Fibroblast of skin of abdomen (primary cell): ENCODE measurements at places on chromosomes 5 and 9.
A peak's percentile ranks its signal among the peaks of the same experiment; 100 is the strongest.

GRCh38 chr9:136627703-136628102 lies 35.0 kb upstream of the EGFL7 start:
- DNase-seq, result no peak

DNA sequence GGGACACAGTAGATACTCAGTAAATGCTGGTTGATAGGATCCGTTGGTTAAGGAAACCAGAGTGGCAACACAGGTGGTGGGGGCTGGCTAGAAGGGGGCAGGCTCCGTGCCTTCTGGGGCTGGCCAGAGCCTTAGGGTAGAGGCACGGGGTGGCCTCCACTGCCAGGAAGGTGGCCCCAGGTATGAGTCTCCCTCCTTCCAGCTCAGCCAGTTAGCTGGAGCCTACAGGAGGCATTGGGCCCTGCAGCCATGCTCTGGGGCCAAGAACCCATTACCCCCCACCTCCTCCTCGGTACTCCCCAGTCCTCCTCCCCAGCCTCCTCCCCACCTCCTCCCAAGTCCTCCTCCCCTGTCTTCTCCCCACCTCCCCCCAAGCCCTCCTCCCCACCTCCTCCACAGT lies 27.7 kb downstream of the CXXC5 start:
- no peak for DNase-seq

GRCh38 chr9:125404733-125405132 lies 143.1 kb downstream of the GAPVD1 start:
- no peak for DNase-seq

GRCh38 chr9:96258967-96259366 lies 43.0 kb downstream of the HSD17B3 start:
- DNase-seq, result no peak

- DNase-seq, result peak; percentile 38
These were observed 98.3 kb downstream of the NFIB start for GRCh38 chr9:14215614-14216013.

- no peak for DNase-seq
These were observed 401.2 kb downstream of the IRX1 start for GRCh38 chr5:3996707-3997336.

- DNase-seq, result no peak
These were observed 604.8 kb downstream of the BNC2 start for GRCh38 chr9:16265688-16266087.

DNA sequence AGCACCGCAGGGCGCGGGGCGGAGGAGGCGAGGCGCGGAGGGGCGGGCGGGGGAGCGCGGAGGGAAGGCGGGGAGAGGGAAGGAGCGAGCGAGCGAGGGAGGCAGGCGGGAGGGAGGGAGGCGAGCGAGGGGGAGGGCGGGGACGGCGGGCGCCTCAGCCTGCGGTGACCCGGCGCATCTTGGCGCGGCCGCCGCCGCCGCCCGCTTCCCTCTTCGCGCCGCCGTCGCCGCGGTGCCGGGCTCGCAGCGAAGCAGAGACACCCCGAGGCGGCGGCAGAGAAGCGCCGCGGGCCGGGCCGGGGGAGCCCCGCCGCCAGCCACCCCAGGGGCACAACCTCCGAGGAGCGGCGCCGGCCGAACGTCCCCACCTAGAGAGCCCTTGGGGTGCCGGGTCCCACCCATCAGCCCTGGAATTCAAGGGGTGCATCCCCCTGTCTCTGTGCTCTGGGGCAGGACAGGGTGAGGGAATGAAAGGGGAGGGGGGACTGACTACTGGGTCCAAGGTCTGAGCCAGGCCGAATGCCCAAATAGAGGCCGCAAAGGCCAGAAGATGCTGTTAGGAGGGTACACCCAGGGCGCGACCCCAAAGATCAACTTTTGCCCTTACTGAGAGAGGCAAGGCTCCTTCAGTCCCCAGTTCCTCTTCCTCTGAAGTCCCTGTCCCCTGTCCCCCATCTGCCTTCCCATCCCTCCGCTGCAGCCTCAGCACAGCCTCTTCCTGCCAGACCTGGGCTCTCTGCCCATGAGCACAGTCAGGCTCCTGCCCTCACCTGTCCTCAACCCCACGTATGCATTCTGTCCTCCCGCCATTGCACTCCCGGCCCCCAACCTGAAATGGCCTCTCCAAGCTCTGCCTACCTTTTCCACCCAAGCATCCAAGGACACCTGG lies at the start of gene ADAMTS2:
Gene ADAMTS2, minus strand, starts transcription at position 29 of the 889 bp plus-strand sequence. CDS start 133 bp downstream, outside the sequence.
- peak; percentile 62 for DNase-seq

- DNase-seq, result peak; percentile 9
These were observed 20.3 kb downstream of the SLC45A2 start for GRCh38 chr5:33964132-33964700.

GRCh38 chr9:104482921-104483570 lies 21.0 kb upstream of the OR13F1 start:
- no peak for DNase-seq

DNA sequence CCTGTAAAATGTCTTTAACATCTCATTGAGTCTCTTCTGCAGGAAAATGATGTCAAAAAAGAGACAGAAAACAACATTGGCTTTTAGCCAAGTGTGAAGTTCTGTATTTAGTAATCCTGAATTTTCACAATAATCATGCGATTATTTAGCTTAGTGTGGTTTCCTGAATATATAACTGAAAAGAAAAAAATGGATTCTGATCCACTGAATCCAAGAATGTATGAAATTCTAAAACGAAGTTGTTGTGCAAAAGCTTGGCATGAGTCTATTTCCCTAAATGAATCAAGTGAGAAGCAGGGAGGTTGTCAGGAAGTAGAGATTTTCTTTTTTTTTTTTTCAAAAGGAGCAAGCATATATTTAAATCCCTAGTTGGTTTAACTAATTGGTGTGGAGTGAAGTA lies 145.9 kb upstream of the CDH6 start:
- no peak for DNase-seq

DNA sequence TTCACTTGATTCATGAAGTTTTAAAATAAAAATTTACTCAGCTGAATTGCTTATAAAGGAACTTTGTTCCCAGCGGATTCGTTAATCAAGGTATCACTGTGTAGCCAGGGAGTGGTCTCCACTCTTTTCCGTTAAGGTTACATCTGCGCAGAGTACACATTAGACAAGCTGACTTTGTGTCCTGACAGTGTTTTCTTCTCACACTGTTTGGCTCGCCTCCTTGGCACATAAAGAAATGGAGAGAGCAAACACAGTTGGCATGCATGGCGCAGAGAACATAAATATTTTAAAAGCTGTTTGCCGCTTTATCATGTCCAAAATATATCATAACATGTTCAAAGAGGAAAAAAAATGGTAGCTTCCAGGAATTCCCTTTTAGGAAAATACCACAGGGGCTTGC lies 153.2 kb downstream of the EDIL3 start:
- no peak for DNase-seq

DNA sequence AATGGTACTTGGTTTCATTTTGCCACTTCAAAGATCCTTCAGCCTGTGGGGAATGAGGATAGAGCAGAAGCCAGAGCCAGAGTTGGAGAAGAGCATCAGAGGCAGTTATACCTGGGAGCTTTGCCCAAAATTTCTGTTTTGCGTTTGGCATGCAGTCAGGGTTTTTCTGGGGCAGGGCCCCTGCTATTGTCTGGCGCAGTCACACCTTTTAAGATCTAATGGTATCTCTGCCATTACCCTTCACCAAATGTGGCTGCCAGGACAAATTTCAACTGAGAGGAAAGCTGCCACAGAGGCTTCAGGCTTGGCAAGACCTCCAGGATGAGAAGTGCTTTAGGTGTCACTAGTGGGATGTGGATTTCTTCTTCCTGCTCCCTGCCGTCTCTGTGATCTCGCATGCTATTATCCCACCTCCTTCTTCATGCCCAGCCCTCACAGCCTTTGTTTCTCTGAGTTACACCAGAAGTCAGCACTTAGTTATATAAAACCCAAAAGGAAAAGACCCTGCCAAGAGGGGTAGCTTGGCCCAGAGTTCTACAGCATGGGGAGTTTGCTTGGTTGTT lies 357.0 kb downstream of the TLE4 start:
- no peak for DNase-seq

GRCh38 chr5:17315710-17316221 lies 98.3 kb downstream of the BASP1 start:
- peak; percentile 65 for DNase-seq

DNA sequence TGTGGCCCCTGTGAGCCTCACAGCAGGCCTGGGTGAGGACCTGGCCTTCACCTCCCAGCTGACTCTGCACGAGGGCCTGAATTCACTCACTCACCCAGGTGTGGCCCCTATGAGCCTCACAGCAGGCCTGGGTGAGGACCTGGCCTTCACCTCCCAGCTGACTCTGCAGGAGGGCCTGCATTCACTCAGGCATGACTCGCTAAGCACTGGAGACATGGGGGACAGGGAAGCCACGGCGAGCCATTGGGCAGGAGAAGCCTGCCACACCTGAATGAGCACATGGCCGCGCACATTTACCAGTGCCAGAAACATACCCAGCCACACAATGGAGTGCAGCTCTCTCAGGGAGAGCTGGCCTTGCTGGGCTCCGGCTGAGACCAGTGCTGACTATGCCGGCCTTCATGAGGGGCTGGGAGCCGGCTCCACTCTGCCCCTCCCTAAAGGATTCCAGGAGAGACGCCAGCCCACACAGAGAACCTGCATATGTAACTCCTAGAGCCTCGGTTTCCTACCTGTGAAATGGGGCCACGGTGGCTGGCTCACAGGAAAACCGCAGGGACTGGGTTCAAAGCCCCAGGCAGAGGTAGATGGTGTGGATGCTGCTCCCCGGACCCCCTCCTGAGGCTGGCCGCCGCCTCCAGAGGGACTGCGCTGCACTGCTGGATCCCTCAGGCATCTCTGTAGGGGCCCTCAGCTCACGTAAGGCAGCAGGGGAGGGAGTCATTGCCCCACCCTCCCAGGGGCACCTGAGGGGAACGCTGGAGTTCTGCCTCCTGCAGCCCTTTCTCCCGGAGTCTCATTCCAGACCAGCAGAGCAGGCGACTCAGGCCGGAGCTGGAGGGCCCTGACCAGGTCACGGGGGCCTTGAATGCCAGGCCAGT lies 7.2 kb downstream of the ADAMTS2 start:
- no peak for DNase-seq

- no peak for DNase-seq
These were observed 131.4 kb upstream of the FAM120A start for GRCh38 chr9:93319992-93320500.

- no peak for DNase-seq
These were observed 21.9 kb upstream of the ZNF622 start for GRCh38 chr5:16487456-16487855.

DNA sequence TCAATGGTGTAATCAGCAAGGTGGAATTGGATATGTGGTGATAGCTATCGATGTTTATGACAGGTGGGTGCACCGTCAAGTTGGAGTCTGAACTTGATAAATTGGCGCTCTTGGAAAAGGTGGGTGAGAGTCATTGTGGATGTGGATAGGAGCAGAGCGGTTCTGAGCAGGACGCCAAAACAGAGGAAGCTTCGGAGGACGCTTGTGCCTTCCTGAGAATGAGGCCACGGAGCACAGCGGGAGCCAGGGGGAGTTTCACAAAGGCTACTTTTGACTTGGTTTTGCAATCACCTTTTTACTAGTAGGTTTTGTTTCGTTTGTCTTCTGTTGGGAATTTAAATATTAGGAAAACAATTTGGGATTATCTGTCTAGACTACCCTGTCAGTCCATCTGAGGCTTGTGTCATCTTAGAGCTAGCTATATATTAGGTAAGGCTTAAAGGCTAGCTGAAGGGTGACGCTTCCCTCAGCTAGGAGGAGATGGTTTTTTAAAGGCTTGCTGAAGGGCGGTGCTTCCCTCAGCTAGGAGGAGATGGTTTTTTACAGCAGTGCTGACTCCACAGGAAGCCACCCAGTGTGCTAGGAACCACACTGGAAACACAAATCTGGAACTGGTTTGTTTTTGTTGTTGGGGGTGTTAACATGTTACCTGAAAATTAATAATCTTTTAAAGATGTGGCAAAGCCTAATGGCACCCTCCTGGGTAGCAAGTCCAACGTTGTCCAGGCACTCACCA lies 142.4 kb upstream of the IRX4 start:
- DNase-seq, result no peak

DNA sequence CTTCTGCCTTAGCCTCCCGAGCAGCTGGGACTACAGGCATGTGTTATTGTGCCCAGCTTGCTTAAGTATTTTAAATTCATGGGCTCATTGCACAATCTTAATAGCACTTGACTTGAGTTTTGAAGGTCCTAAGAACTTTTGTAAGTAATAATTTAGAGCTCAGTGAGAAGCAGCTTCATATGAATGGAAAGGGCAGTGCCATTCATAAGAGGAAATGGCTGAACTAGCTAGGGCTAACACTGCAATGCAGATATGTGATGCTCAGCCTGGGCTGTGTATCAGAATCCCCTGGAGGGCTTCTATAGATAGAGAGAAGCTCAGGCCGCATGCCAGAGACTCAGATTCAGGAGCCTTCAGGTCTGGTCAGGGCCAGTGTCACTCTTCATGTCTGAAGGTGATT lies 295.5 kb upstream of the DAP start:
- DNase-seq, result no peak

DNA sequence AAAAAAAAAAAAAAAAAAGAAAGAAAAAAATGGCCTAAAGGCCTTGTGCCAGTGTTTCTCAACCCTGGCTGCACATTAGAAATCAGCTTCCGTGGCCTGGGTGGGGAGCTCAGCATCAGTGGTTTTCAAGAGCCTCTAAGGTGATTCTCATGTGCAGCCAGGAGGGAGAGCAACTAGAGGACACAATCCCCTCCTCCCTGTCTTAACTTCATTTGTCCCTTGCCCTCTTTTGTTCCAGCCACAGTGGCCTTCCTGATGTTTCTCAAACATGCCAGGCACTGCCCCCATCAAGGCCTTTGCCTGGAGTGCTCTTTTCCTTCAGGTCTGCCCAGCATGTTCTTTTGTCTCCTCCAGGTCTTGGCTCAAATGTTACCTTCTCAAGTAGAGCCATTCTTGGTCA lies 42.4 kb downstream of the HOMER1 start:
- no peak for DNase-seq

GRCh38 chr9:37027582-37028419 lies 6.3 kb downstream of the PAX5 start:
- peak; percentile 84 for DNase-seq

DNA sequence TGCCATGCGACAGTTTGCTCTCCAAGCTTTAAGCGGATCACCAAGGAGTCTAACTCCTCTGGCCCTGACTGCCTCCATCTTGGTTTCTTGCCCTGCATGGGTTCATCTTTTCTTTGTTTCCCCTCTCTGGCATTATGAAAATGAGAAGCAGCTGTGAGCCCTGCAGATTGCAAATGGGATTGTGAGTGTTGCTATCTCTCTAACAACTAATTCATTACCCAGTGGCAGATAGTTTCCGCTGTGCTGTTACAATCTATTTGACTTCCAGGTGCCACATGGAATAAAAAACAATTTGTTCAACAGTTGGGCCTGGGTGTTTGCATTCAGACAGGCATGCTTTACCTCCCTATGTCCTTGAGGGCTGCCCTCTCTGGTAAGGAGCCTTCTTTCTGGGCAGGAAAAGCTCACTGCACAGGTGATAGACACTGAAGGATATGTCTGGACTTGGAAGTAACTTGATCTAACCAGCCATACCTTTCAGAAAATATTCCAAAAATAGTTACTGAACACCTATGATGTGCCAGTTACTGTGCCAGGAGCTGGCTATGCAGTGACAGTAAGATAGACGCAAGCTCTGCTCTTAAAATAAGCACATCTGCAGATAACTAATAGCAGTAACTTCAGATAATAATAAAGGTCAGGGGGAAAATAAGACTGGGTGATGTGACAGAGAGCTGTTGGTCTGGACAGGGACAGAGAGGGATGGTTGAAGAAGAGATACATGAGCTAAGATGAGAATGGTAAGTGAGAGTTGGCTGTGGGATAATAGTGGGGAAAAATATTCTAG lies 40.1 kb downstream of the GRIA1 start:
- DNase-seq, result no peak
